ENCODE measurements at places on chromosomes 5 and 9. TPM values are rescaled to one million over a fixed set of nuclear protein-coding genes. Genes with fewer than 3 reads are reported as not detected.

NR6A1 gene
- 0.52 TPM for total RNA-seq

ARAP3 gene
- total RNA-seq, result 16.4 TPM

ZNF883 gene
- 2.7 TPM for total RNA-seq

PSMB7 gene
- total RNA-seq, result 305 TPM

UBE2QL1 gene
- not detected for total RNA-seq

CMYA5 gene
- total RNA-seq, result 0.26 TPM

PPP2R2B gene
- not detected for total RNA-seq

LIFR gene
- 64.1 TPM for total RNA-seq

ITK gene
- not detected for total RNA-seq

CHSY3 gene
- 3.7 TPM for total RNA-seq

ELAVL2 gene
- total RNA-seq, result not detected

FUT7 gene
- not detected for total RNA-seq

C1QTNF2 gene
- 0.39 TPM for total RNA-seq

IARS1 gene
- 63.4 TPM for total RNA-seq

AGXT2 gene
- total RNA-seq, result not detected

NMUR2 gene
- total RNA-seq, result 0.24 TPM

CCL21 gene
- not detected for total RNA-seq

EHMT1 gene
- 44.8 TPM for total RNA-seq

LHX6 gene
- 1.0 TPM for total RNA-seq

LCN15 gene
- not detected for total RNA-seq

TRIM7 gene
- 3.8 TPM for total RNA-seq

ENTPD2 gene
- not detected for total RNA-seq

PIP5KL1 gene
- total RNA-seq, result 3.7 TPM

ADGRD2 gene
- not detected for total RNA-seq

IER5L gene
- 54.2 TPM for total RNA-seq

SAXO1 gene
- not detected for total RNA-seq

GPRIN1 gene
- 4.5 TPM for total RNA-seq

FAM81B gene
- not detected for total RNA-seq

PNPLA7 gene
- total RNA-seq, result 0.13 TPM

RNF38 gene
- 14.9 TPM for total RNA-seq

KCNIP1 gene
- not detected for total RNA-seq

SNX2 gene
- 35.3 TPM for total RNA-seq

CARTPT gene
- not detected for total RNA-seq

SH3RF2 gene
- total RNA-seq, result 2.5 TPM

TSSK1B gene
- total RNA-seq, result 0.26 TPM

KIF2A gene
- 30.3 TPM for total RNA-seq

TRIM36 gene
- 1.4 TPM for total RNA-seq

SPEF2 gene
- 1.8 TPM for total RNA-seq

ECSCR gene
- total RNA-seq, result 0.80 TPM

CAMK2A gene
- 0.80 TPM for total RNA-seq

LCN1 gene
- total RNA-seq, result not detected

TICAM2 gene
- 4.9 TPM for total RNA-seq

MARCOL gene
- not detected for total RNA-seq

CBY3 gene
- total RNA-seq, result not detected

SLC4A9 gene
- not detected for total RNA-seq

HAVCR2 gene
- 0.88 TPM for total RNA-seq

ZNF618 gene
- 11.4 TPM for total RNA-seq

DENND4C gene
- total RNA-seq, result 22.4 TPM

All from epithelial cell of alveolus of lung (primary cell).